Esophagus squamous epithelium (tissue), 5 donors: ENCODE measurements at places on chromosomes 11 and 22. TPM values are rescaled to one million over a fixed set of nuclear protein-coding genes. Genes with fewer than 3 reads are reported as not detected.

MIOX gene
- not detected for total RNA-seq

MOGAT2 gene
- not detected for total RNA-seq

CADM1 gene
- total RNA-seq, result 11.1 TPM

KCNA4 gene
- not detected for total RNA-seq

RCOR2 gene
- 0.49 TPM for total RNA-seq

MMP3 gene
- total RNA-seq, result not detected

MRGPRE gene
- total RNA-seq, result not detected

TRIM66 gene
- 4.9 TPM for total RNA-seq
